ENCODE measurements at places on chromosomes 16 and 17. TPM values are rescaled to one million over a fixed set of nuclear protein-coding genes. Genes with fewer than 3 reads are reported as not detected.
A peak's percentile ranks its signal among the peaks of the same experiment; 100 is the strongest.

DNA sequence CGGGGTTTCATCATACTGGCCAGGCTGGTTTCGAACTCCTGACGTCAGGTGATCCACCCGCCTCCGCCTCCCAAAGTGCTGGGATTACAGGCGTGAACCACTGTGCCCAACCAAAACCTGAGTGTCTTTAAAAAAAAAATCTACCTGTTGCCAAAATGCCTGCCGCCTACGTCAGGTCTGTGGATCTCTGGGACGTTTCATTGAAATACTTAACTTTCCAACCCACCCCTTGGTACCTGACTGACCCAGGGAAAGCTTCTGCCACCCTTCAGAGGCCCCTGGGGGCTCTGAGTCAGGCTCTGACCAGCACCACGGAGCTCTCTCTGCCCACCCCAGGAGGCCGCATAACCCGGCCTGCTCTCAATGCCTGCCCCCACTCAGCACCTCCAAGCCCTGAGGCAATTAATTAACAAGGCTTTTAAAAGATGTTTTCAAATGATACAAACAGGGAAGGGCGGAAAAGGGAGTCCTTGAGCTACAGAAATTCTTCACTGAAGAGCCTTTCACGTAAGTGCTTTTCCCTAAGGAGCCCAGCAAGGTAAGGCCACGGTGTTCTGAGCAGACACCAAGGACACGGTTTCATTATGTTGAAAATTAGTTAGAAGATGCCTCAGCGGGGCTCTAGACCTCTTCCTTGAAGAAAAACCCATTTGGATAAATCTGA is 29.3 kb upstream of the GSG1L start:
- no peak for DNase-seq

DNA sequence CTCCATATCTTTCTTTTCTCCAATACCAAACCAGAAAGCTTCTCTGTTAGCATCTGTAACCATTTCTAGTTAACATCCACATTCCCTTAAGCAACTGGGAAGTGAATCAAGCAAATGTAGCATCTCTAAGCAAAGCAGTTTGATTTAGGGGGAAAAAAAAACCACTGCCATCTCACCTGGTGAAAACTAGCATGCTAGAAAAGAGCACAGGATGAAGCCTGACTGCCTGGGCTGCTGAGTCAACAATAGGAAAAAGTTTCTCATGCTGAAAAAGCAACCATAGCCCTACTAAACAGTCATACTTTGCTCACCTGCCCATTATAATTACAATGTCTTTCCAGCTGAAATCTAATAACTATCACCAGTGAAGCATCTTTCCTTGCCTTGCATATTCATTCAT is 139.3 kb downstream of the ANKFN1 start:
- DNase-seq: no peak

DNA sequence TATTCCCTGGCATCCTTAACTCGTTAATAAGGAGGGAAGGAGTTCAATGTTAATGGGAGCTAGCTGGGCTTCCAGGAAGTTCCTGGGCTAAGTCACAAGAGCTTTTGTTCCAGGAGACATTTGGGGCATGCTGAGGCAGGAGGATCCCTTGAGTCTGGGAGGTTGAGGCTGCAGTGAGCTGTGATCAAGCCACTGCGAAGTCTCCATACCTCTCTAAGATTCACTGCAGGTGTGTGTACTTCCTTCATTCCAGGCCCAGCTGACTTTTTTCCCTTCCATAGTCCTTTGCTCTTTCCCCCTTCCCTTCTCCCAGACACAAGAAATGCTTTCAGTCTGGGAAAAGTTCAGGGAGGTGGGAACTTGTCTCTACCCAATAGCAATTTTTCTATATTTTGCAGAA is 489.8 kb downstream of the NPIPA7 start:
- no peak for DNase-seq

DNA sequence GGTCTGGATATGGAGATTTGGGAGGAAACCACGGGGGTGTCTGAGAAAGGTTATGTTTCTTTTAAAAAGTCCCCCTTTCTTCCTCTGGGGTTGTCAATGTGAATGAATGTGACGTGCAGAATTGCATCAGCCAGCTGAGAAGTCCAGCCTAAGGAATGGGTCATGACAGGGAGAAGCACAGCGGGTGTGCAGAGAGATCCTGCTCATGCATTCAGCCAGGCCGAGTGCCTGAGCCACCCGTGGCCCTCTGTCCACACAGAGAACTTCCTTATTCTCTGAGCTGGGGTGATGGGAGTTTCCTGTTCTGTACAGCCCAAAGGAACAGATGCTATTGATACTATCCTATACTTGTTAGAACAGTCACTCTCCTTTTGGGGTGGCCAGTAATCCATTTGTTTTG is 117.9 kb downstream of the CPPED1 start:
- no peak for DNase-seq

DNA sequence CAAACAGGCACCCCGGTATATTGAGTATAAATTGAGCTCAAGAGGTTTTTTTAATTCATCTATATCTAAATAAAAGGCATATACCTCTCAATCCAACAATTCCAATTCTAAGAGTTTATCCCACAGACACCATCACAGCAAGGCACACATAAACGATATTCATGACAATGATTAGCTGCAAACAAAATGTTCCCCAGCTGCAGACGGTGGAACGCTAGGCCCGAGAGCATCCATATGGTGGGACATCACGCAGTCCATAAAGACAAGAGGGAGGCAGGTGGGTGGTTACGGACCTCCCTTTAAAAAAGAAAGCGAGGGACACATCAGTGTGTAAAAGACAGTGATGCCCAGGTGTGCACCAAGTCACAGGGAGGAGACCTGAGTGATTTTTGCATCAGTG is 28.1 kb downstream of the MEAK7 start:
- DNase-seq: no peak

GRCh38 chr16:47395733-47396498 is 64.9 kb downstream of the ITFG1 start:
- DNase-seq: no peak

GRCh38 chr17:50620858-50621257 is 13.8 kb upstream of the ABCC3 start:
- DNase-seq: no peak

GRCh38 chr17:57908278-57908677 is 46.9 kb downstream of the CUEDC1 start:
- no peak for DNase-seq

DNA sequence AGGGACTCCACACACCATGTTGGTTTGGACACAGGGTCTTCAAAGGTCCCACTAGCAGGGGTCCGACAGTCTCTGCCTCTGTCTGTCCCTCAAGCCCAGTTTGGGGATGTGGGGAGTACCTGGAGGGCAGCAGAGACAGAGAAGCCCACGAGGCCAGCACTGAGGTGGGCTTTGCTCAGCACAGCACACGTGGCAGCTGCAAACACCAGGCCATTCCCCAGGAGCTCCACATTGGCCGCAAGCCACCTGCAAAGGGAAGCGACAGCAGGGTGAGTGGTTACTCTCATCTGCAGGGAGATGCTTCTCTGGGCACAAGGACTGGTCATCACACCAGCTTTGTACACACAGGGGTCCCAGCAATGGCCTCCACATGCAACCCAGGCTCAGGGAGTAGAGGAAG is 62.0 kb downstream of the ABCC6 start:
- no peak for DNase-seq

- DNase-seq: no peak
Measured at GRCh38 chr17:5631958-5632590, 47.8 kb upstream of the NLRP1 start.

- DNase-seq: no peak
Measured at GRCh38 chr16:31464348-31464769, 5.1 kb downstream of the ARMC5 start.

GRCh38 chr16:89101303-89102040 is 7.8 kb downstream of the ACSF3 start:
- no peak for DNase-seq

GRCh38 chr17:16199093-16199492 is 16.2 kb downstream of the NCOR1 start:
- DNase-seq: no peak

DNA sequence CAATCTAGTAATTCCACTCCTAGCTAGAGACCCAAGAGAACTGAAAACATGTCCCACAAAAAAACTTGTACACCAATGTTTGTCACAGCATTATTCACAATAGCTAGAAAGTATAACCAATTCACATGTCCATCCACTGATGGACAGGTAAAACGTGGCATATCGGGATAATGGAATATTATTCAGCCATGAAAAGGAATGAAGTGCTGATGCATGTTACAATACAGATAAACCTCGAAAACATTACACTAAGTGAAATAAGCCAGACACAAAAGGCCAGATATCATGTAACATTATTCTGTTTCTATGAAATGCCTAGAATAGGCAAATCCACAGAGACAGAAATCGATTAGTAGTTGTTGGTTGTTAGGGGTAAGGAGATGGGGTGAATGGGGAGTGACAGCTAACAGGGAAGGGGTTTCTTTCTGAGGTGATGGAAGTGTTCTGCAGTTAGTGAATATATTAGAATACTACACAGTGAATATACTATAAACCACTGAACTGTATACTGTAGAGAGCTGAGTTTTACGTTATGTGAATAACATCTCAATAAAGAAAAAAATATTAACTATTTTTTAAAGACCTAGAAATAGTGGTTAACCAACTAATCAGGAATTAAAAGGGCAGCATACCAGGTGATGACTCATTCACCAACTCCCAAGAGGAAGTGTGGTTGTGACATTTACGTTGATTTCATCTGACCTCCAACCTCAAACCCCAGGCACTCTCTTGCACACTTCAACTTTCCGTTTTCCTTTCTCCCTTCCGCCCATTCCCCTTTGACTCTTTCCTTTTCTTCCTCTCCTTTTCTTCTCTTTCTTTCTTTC is 48.6 kb downstream of the GAS7 start:
- peak; percentile 46 for DNase-seq

GRCh38 chr17:59381716-59382570 is 50.5 kb downstream of the YPEL2 start:
- no peak for DNase-seq

- no peak for DNase-seq
Measured at GRCh38 chr17:56718515-56718914, 115.2 kb downstream of the C17orf67 start.

GRCh38 chr17:49618028-49618611 is 42.4 kb downstream of the NXPH3 start:
- DNase-seq: no peak

- no peak for DNase-seq
Measured at GRCh38 chr16:11171757-11172299, 84.2 kb downstream of the SOCS1 start.

GRCh38 chr17:8904201-8904600 is 36.7 kb upstream of the PIK3R6 start:
- DNase-seq: no peak

GRCh38 chr17:7929158-7930023 is at the start of gene KCNAB3:
TSS of gene KCNAB3 (minus strand) at chr17:7929856. CDS start at chr17:7929435, 421 bp downstream.
- no peak for DNase-seq

DNA sequence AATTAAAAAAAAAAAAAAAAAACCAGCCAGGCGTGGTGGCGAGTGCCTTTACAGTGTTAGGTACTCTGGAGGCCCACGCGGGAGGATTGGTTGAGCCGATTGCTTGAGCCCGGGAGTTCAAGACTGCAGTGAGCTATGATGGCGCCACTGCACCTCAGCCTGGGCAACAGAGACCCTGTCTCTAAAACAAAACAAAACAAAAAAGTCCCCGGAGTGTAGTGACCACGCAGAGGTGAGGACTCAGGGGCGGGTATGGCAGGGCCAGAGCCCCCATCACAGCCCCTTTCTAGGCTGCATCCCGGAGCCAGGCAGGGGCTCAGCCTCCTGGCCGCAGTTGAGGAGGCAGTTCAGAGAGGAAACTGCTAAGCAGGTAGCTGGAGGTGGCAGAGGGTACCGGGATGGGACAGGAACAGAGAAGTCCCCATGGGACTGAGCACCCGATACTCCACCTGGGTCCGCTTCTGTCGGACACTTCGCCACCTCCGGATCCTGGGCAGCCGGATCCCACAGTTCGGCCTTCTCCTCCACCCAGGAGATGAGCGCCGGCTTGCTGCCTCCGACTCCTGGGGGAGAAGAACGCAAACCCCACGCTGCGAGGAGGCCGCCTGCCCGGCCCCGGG is 800 bp downstream of the ZNF747 start:
- no peak for DNase-seq

- DNase-seq: no peak
Measured at GRCh38 chr17:70691150-70691549, 521.8 kb downstream of the KCNJ2 start.

- DNase-seq: no peak
Measured at GRCh38 chr17:82981141-82981730, 98.2 kb upstream of the METRNL start.

- peak; percentile 69 for DNase-seq
Measured at GRCh38 chr17:40290629-40291280, 3.1 kb downstream of the CDC6 start.

- DNase-seq: no peak
Measured at GRCh38 chr16:52708476-52708875, 161.5 kb upstream of the TOX3 start.

- peak; percentile 34 for DNase-seq
Measured at GRCh38 chr16:56869513-56870275, 4.7 kb downstream of the SLC12A3 start.

GRCh38 chr16:85395207-85395912 is 217.8 kb upstream of the GSE1 start:
- peak; percentile 92 for DNase-seq

DNA sequence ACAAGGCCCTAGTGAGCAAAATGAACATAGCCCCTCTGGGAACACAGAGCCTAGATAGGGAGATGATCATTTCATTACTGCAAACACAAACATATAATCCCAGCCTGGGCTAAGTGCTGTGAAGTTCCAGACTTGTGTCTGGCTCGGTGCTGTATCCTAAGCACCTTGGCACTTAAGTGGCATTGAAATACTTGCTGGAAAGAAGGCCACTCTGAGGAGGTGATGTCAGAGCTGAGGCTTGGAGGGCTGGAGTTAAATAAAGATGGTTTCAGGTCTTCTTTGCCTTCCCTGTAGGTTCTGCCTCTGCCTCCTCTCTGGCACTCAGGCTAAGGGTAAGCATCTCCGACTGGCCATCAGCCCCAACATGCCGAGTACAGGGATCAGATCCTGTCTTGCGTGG is 2.4 kb upstream of the CACNA1G start:
- DNase-seq: no peak

DNA sequence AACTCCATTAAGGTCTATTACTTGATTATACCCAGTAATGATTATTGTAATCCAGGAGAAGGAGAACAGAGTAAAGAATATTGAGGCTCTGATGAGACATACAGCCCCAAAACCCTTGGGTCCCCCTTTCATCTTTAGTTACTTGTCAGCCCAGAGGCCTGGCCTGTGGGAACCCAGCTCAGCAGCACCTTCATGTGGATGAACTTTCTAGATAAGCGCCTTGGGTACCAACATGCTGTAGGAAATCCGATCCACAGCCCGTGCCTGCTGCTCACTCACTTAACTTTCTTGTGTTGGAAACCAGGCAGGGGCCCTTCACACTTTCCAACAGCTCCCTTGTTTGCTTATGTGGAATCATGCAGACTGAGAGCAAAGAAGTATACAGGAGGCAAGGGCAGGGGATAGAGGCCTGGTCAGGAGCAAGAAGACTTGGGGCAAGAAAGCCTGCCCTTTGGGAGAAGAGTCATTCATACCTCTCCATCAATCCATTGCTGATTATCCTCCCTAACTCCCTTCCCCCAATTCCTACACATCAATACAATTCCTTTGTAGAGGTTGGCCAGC is 64.0 kb upstream of the SOX9 start:
- DNase-seq: no peak

Gene BOLA2
- 9.5 TPM for total RNA-seq

Gene SPATA22
- not detected for total RNA-seq

Gene GUCY2D
- 1.4 TPM for total RNA-seq

Gene GRAP
- 0.27 TPM for total RNA-seq

Gene PLK1
- total RNA-seq: 144 TPM

Gene TSC2
- total RNA-seq: 74.1 TPM

Gene EVI2A
- not detected for total RNA-seq

Gene KCNH4
- not detected for total RNA-seq

Gene TXNDC11
- total RNA-seq: 26.8 TPM

Gene FBXW10
- not detected for total RNA-seq

Gene SCN4A
- total RNA-seq: 2.7 TPM

Gene HOXB5
- 19.8 TPM for total RNA-seq

Gene CSH2
- total RNA-seq: not detected

Gene TPSD1
- not detected for total RNA-seq

All from HCT116 (cell line).